ENCODE measurements at places on chromosomes 7 and 10. TPM values are rescaled to one million over a fixed set of nuclear protein-coding genes. Genes with fewer than 3 reads are reported as not detected.

DNA sequence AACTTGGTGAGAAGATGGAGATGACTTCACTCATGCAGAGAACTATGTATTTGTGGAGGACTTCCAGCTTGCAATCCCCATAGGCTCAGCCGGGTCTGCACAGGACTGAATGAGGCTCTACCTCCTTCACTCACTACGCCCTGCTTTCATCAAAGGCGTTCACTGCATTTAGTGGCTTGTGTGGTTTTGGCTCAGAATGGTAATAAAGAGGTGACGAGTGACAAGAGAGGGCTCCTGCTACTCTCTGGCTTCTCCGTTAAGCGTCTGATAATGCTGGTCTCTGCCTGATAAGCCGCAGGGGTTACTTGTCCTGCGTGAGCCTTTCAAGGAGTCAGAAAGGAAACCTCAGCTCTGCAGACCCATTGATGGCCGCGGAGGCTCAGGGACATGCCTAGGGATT lies 343.4 kb downstream of the PRPF18 start:
- no peaks in the 10 kb centered on the region for H3K36me3 ChIP-seq
- no peak overlapping the region for H3K27ac ChIP-seq
- DNase-seq, result no peak
- no peaks in the 10 kb centered on the region for H3K27me3 ChIP-seq
- peaks cover 2% of the 10 kb centered on the region for H3K4me1 ChIP-seq

GRCh38 chr7:135808206-135808605 lies 59.6 kb upstream of the FAM180A start:
- DNase-seq, result no peak
- H3K36me3 ChIP-seq, result no peaks in the 10 kb centered on the region
- H3K27ac ChIP-seq, result no peak overlapping the region
- no peaks in the 10 kb centered on the region for H3K4me1 ChIP-seq
- H3K27me3 ChIP-seq, result no peaks in the 10 kb centered on the region
- no peak overlapping the region for H3K4me3 ChIP-seq

DNA sequence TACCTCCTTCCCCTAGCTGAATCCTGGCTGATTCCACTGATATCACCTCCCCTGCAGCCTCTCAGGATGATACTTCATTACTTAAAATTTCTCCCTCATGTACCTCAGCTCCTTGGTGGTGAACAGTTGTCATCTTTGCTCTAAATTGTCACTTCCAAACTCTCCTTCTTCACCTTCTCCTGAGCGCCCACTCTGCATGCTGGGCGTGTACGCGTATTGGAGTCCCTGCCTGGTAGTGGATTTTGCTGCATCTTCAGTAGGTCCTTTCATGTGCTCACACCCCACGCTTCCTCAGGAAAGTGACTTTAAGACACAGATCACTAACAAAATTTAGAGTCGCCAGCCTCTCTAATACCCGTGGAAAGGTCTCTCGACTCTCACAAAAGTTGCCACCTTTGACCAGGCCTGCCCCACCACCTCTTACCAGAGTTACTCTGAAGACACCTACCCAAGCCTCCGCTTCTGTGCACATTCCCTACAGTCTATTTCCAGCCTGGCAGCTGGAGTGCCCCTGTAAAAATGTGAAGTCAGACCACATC lies 236.8 kb downstream of the FANK1 start:
- H3K4me3 ChIP-seq, result no peak overlapping the region
- no peak overlapping the region for H3K27ac ChIP-seq
- H3K27me3 ChIP-seq, result no peaks in the 10 kb centered on the region
- H3K4me1 ChIP-seq, result peaks cover 35% of the 10 kb centered on the region

DNA sequence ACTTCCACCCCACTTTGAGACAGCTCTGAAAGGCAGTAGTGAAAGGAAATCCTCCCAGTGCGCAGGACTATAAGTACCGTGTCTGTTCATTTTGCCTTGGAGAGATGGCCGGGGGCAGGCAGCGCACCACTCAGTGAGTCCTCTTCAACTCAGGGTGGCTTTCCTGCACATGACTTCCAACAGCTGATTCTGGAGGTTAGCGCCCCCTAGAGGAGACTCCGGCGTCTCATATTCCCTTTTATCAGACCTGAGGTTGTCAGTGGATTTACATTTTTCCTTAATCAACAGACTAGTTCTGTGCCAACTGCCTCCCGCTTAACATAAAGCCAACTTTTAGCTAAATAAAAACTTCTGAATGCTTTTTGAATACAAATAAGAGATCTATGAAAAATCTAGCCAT lies 101.0 kb downstream of the HERPUD2 start:
- no peaks in the 10 kb centered on the region for H3K36me3 ChIP-seq
- H3K27ac ChIP-seq, result no peak overlapping the region
- no peaks in the 10 kb centered on the region for H3K4me1 ChIP-seq
- DNase-seq, result no peak
- H3K27me3 ChIP-seq, result no peaks in the 10 kb centered on the region

- DNase-seq, result peak; percentile 90
- H3K36me3 ChIP-seq, result no peaks in the 10 kb centered on the region
- peak overlapping the region; percentile 47 for H3K27ac ChIP-seq
- H3K4me1 ChIP-seq, result peaks cover 30% of the 10 kb centered on the region
- no peak overlapping the region for H3K4me3 ChIP-seq
Measured at GRCh38 chr10:44071479-44071878, 313.4 kb downstream of the CXCL12 start.

DNA sequence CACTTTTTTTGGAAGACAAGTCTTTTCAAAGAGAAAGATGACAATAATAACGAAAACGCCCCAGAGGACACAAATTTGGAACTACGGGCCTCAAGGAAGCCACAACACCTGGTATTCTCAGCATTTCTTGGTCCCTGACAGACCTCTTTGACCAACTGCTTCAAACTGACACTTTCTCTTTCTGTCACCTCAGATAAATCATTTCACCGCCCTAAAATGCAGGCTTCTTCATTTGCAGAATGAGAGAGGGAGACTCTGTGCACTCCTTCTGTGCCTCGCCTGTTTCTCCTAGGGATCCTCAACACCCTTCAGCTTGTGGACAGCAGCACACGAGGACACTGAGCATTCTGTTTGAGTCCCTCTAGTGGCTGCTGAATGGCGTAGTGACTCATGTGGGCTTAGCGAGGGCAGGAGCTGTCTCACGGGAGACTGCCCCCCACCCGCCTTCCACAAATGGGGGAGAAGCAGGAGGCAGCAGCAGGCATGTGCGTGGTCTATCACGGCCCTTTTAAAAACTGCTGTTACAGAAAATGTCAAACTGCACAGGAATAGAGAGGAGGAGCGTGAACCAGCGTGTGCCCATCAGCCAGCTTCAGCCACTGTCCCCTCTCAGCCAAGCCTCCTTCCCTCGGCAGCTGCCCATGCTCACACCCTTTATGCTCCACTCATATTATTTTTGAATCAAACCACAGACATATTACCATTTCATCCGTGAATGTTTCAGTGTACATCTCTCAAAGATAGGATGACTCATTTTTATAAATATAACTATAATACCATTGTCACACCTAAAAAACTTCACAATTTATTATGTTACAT lies 41.4 kb downstream of the GSDME start:
- H3K4me3 ChIP-seq, result no peak overlapping the region
- no peak overlapping the region for H3K27ac ChIP-seq
- H3K27me3 ChIP-seq, result no peaks in the 10 kb centered on the region
- no peaks in the 10 kb centered on the region for H3K4me1 ChIP-seq
- H3K36me3 ChIP-seq, result no peaks in the 10 kb centered on the region

GRCh38 chr10:30750971-30751677 lies 121.6 kb upstream of the LYZL2 start:
- DNase-seq, result peak; percentile 21
- no peak overlapping the region for H3K4me3 ChIP-seq
- no peaks in the 10 kb centered on the region for H3K27me3 ChIP-seq
- no peak overlapping the region for H3K27ac ChIP-seq
- H3K36me3 ChIP-seq, result no peaks in the 10 kb centered on the region

- H3K4me1 ChIP-seq, result no peaks in the 10 kb centered on the region
- H3K36me3 ChIP-seq, result no peaks in the 10 kb centered on the region
- H3K4me3 ChIP-seq, result no peak overlapping the region
- peaks cover 13% of the 10 kb centered on the region for H3K27me3 ChIP-seq
Measured at GRCh38 chr10:77647543-77648293, 10.1 kb upstream of the KCNMA1 start.

DNA sequence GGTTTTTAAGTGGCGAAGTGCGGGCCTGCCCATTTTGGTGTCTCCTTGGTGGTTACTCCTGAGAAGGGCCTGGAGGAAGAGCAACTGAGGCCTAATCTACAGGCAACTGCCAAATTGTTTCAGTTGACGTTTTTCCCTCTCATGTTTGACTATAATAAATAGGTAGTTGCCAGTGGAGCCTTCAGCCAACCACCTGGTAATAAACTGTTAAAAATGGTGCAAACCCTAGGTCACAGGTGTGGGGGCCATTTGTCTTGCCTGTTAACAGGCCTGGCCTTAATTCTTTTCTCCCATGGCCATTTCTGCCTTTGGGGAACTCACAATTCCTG lies 3.7 kb downstream of the IKZF1 start:
- H3K4me3 ChIP-seq, result no peak overlapping the region
- peaks cover 79% of the 10 kb centered on the region for H3K27me3 ChIP-seq
- no peak overlapping the region for H3K27ac ChIP-seq
- no peaks in the 10 kb centered on the region for H3K4me1 ChIP-seq

DNA sequence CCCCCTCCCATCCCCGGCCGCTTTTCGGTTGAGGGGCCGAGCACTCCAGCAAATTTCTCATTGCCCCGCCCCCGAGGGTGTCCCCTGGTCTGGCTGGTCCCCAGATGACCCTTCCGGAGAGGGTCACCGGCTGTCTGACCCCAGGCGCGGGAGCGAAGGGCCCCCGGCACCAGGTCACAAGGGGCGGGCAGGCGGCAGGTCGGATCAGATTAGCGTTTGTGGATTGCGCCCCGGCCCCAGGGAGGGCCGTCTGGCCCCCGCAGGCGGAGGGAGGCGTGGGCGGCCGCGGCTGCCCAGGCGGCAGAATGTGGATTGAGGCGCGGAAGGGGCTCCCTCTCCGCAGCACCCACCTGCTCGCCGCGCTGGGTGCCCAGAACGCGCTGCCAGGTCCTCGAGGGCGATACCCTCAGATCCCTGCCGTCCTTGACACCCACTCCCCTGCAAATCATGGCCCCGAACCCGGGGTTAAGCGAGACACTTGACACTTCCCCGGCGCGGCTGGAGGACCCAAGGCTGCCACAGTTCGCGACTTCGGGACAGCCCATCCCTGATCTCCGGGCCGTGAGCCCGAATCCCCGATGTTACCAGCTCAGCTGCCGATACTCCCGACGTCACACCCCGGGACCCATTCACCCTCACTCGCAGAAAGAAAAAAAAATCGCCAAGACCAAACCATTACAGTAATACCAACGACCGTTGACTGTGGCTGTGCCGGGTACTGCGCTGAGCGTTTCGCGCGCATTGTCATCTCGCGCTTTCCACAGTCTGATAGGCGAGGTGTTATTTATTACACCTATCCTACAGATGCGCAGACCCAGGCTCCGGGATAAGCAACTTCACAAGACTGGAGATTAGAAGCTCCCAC lies 953 bp downstream of the NODAL start:
- peak overlapping the region; percentile 44 for H3K4me3 ChIP-seq
- no peaks in the 10 kb centered on the region for H3K4me1 ChIP-seq
- H3K36me3 ChIP-seq, result no peaks in the 10 kb centered on the region
- H3K27ac ChIP-seq, result no peak overlapping the region
- peaks cover 49% of the 10 kb centered on the region for H3K27me3 ChIP-seq
- DNase-seq, result peak; percentile 32

DNA sequence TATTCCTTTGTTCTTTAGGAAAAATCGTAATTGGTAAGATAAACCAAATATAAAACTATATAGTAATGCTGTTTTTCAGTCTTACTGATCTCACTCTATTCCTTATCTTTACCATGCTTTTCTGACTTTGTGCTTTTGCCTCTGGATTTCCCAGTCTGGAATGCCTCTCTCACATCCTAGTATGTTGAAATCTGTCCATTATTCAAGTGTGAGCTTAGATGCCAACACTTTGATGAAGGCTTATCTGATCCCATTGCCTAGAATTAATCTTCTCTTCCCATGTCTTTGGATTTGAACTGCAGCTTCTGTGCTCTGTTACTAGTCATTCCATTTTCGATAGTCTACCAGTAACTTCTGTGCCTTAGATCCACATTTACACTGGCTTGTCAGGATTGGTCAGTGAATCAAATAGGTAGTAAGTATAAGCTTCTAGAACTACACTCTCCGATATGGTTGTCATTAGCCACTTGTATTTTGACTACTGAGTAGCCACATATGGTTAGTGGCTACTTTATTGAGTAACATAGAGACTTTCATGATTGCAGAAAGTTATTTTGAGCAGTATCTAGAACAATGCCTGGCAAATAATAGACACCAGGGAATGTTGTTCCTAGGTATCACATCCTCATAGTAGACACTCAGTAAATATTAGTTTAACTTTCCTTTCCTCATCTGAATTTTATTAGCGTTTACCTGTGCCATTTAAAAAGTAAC lies 92.9 kb downstream of the BMPR1A start:
- H3K4me3 ChIP-seq, result no peak overlapping the region
- DNase-seq, result no peak
- H3K27me3 ChIP-seq, result no peaks in the 10 kb centered on the region
- H3K36me3 ChIP-seq, result no peaks in the 10 kb centered on the region
- peaks cover 11% of the 10 kb centered on the region for H3K4me1 ChIP-seq

GRCh38 chr10:31580646-31581045 lies 261.6 kb downstream of the ZEB1 start:
- H3K4me1 ChIP-seq, result peaks cover 8% of the 10 kb centered on the region
- no peak for DNase-seq
- H3K4me3 ChIP-seq, result no peak overlapping the region
- no peaks in the 10 kb centered on the region for H3K27me3 ChIP-seq

- no peak overlapping the region for H3K27ac ChIP-seq
- DNase-seq, result no peak
- no peaks in the 10 kb centered on the region for H3K27me3 ChIP-seq
- H3K4me3 ChIP-seq, result no peak overlapping the region
Measured at GRCh38 chr7:36045830-36046341, 107.2 kb upstream of the EEPD1 start.

DNA sequence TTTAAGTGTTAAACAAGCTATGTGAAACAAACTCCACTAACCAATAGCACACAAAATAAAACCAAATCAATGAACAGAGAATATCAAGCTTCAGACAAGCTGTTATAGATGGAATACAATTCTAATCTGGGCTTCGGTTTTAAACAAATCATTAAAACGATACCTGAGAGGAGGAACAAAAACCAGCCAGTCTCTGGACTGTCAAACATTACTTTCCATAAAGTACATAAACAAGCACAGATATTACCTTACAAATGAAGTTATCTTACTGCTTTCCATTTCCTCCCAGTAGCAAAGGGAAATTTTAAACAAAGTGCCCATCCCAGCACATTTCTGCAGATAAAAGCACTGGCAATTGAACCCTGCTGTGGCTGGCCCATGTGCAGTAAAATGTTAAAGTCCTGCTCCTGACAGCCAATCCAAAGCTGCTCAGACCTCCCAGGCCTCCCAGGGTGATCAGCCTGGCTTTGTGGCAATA lies 128.0 kb downstream of the NRCAM start:
- 0 out of 2 replicates have a peak overlapping the region, but pooled peaks have one; percentile 4 for H3K4me3 ChIP-seq
- H3K36me3 ChIP-seq, result no peaks in the 10 kb centered on the region
- no peaks in the 10 kb centered on the region for H3K4me1 ChIP-seq
- no peak for DNase-seq
- no peaks in the 10 kb centered on the region for H3K27me3 ChIP-seq

- DNase-seq, result peak; percentile 91
- peak overlapping the region; percentile 77 for H3K27ac ChIP-seq
- no peak overlapping the region for H3K4me3 ChIP-seq
- no peaks in the 10 kb centered on the region for H3K27me3 ChIP-seq
Measured at GRCh38 chr7:33757050-33757449, 148.3 kb upstream of the BMPER start.

- H3K27me3 ChIP-seq, result 0 out of 2 replicates have a peak, but pooled peaks cover under 1% of the 10 kb centered on the region
- H3K27ac ChIP-seq, result no peak overlapping the region
- H3K4me3 ChIP-seq, result no peak overlapping the region
- no peak for DNase-seq
Measured at GRCh38 chr10:124289851-124290795, 128.6 kb downstream of the OAT start.

GRCh38 chr10:30996481-30997005 lies 35.1 kb downstream of the ZNF438 start:
- no peaks in the 10 kb centered on the region for H3K36me3 ChIP-seq
- H3K27me3 ChIP-seq, result no peaks in the 10 kb centered on the region
- peaks cover 27% of the 10 kb centered on the region for H3K4me1 ChIP-seq
- DNase-seq, result no peak

Gene FOXP2
- 5.0 TPM for total RNA-seq

Gene TYW1B
- total RNA-seq, result 1.6 TPM
